NCI-H524 treated with DMSO at 0.1 percent for 48 hours (cell line): ENCODE measurements at places on chromosomes 2 and 18.

DNA sequence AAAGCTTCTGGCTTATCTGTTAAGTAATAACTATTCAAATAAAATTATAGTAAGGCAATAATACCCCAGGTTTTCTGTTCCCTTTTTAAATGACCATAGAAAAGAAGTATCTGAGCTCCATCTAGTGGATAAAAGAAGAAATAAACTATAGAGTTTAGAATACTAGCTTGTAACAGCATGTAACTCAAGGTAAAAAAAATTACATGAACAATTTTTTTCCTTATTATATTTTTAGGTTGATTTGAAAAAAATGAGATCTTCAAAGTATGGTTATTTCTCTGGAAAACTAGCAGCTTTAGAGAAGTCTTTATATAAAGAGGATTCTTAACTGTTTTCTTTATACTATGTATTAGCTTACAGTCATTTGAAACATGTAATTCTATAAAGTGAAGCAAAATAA lies 58.1 kb downstream of the NCKAP1 start:
- DNase-seq = peak; percentile 34

DNA sequence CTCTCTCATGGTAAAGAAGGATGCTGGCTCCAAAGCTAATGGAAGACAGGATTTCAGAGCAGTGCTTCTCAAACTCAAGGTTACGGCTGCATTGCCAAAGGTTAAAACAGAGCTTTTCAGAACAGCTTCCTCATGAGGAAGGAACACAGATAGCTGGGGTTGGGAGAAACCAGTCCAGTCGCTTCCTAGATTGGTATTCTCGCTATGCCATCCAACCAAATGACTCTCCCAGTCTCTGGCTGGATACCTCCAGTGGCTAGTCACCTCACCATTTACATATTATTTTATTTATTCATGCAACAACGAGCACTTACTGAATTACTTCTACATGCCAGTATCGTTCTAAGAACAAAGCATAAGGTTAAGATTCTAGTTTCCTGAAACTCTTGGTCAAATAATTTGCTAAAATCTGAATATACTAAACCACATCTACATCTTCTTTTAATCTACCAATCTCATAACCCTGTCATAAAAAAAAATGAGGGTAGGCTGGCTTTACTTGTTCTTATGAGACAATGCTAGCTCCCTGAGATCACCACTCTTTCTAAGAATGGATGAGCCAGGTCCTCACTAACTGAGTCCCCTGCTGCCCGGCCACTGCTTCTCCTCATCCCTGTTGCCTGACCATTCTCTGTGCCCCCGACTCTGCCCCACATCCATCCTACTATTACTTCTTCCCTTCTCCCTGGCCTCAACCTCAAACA lies 20.4 kb downstream of the KDSR start:
- DNase-seq = no peak

DNA sequence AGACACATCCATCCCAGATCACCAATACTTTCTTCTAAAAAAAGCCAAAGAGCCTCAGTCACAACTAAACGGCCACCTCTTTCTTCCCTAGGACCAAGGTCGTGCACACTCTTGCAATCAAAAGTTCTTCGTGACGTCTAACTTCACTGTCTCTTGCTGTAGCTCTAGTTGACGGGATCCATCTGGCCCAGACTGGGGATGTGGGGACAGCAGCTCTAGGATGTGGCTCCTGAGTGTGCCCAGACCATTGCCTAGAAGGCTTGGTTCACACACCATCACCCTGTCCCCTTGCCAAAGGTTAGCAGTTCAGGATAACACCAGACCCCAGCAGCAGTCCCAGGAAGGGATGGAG lies 98.2 kb downstream of the TNS1 start:
- DNase-seq = no peak

DNA sequence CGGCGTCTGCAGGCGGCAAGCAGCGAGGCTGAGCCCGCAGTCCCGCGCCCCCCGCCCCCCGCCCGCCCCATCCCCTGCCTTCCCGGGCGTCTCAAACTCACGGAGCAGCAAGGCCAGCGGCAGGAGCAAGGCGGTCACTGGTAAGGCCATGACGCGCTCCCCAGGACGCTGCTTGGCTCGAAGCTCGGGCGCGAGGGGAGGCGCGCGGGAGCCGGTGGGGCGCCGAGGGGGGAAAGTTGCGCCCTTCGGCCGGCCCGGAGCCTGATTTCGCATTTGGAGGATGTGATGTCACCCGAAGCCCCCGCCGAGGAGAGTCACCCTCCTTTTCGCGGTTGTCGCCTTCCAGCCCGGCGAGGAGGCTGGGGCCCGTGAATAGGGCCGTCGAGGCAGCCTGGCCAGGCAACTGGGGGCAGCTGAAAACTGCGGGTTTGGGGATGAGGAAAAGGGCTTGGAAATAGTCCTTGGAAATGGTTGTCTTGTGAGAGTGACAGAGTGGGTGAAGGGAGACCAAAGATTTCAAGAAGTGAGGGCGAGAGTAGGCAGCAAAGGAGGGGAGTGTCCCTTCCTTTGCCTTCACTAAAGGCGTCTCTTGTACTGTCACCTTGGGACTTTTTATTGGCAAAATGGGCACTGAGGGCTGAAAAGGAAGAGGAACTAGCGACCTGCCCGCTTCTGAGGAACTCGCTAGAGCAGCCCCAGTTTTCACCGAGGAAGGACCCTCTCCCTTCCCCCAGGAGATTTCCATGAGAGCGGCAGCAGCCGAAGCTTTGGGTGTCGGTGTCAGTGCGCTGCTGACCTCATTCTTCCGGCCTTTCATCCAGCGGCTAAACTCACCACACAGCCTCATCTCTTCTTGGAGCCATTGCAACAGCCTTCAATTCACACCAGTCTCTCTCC lies at the start of gene CD8A:
Gene CD8A (minus strand): TSS at position 238 of the 897 bp plus-strand sequence. CDS start 88 bp downstream, at position 150.
- no peak for DNase-seq

- no peak for DNase-seq
Observed at GRCh38 chr2:167826906-167827305, 420.5 kb downstream of the STK39 start.

GRCh38 chr2:10355471-10356438 lies 53.1 kb downstream of the HPCAL1 start:
- DNase-seq = no peak

GRCh38 chr18:21242141-21242779 lies at the start of gene GREB1L:
GREB1L (plus strand) TSS chr18:21242232; CDS start chr18:21383519, 141,287 bp downstream.
- no peak for DNase-seq

- no peak for DNase-seq
Observed at GRCh38 chr18:63585988-63586387, 1.2 kb upstream of the SERPINB13 start.

GRCh38 chr2:46445556-46445955 lies 33.8 kb upstream of the TMEM247 start:
- DNase-seq = no peak

DNA sequence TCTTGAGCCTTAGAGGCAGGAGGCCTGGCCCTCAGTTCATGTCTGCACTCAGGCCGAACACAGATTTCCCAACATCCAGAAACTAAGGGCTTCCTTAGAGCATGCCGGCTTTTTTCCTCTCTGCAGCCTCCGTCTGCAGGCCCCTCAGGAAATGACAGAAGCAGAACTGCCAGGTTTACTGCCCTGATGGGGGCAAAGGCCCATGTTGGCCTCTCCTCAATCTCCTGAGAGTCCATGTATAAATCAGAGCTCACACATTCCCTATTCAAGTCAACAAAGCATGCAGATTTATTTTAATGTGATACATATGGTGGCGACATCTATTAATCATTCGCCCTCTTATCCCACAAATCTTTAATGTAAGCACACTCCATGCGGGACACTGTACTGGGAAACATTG lies 475.6 kb upstream of the HS6ST1 start:
- DNase-seq = no peak
